Stimulated activated CD8-positive, alpha-beta memory T cell treated with anti-CD3 and anti-CD28 coated beads, Interleukin-2, amount 100 ng/mL, for 1 hour (primary cell): ENCODE measurements at places on chromosomes 2 and 18.

DNA sequence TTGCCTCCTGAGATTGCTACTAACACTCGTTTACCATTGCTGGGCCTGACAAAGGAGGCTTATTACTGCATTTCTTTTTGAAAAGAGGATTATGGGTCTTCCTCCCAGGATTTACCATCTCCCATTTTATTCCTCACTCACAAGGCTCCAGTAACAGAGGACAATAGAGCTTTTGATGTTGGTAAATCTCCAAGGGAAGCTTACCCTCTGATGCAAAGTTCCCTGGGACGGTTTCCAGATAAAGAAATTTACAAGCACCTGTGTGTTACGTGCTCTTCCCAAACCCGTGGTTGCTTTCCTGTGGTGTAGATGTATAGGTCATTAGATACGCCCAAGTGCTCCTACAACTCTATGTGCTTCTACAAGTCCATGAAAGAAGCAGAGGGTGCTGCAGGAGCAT, 17.1 kb downstream of the VSNL1 start:
- DNase-seq = no peak

- DNase-seq = no peak
Measured at GRCh38 chr2:19119326-19120001, 239.0 kb downstream of the OSR1 start.

DNA sequence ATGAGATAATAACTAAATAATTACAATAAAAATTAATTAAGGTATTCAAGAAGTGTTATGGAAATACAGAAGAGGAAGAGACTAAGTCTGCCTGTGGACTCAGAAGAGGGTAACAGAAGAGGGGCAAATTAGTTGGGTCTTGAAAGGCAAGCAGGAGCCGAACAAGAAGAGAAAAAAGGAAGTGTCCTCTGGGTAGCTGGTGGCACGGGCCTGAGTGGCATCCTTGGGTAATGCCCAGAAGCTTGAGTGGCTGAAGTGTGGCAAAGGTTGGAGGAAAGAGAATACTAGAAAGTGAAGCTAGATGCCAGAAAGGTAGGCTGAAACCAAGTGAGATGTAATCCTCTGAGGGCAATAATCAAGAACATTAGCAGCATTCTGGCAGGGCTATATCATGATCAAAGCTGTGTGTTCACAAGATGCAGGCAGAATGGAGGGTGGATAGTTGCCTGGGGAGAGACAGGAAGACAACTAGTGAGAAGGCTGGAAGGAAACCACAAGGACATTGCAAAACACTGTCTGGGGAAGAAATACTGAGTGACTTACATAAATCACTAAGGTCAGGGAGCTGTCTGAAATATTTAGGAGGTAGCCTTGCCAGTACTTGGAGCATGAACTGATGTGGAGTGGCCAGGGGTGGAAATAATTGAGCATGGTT, 16.2 kb downstream of the DOCK10 start:
- no peak for DNase-seq

DNA sequence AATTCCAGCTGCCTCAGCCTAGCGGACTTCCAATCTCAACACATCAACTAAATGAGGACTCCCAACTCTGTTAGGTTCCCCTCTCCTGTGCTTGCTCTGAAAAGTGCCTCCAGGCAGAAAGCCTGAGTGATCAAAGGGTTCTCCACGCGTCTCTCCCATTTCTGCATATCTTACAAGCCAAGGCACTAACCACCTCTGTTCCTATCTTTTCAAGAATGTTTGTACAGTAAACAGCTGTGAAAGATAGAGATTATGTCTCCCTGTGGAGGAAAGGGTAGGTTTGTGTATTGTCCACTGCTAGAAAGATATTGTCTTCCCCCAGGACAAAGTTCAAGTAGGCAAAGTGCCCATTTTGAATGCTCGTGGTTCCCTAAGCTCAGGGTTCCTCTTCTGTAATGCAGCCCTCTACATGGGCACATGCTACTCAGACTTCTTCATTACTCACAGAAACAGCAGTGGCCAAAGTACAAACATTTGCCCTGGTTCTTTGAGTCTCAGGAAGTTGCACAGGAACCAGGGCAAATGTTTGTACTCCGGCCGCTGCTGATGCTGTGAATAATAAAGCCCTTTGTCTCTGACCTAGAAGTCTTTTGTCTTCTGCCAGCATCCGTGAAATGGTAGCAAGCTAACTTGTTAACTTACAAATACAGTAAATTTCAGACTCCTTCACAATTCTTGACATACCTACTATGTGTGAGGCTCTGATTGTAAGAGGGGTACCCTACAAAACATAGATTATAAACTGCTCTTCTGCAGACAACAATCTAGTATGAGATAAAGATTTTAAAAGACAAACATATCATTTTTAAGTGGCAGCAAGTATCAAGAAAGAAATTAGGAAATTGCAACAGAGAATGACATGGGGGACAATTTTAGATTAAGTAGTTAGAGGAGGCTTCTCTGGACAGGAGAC, 44.5 kb downstream of the PKDCC start:
- DNase-seq = no peak

- no peak for DNase-seq
Measured at GRCh38 chr2:9310377-9310776, 103.8 kb downstream of the ASAP2 start.

DNA sequence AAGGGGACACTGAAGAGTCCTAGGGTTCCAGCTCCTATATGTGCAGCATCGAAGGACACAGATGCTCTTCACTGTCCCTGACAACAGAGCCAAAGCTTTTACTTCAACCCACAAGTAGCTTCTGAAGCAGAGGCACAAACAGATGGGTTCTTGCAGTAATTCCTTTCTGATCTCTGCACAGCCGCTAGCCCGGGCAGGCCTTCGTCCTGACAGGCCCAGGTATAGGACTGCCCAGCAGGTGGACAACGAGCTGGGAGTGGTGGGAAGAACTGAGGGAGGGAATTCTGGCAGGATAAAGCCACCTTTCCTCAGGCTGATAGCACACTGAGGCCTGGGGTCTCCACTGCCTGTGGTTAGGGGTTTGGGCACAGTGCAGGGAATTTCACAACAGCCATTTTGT, 94.8 kb downstream of the RHOB start:
- no peak for DNase-seq
